ENCODE measurements at places on chromosomes 12 and 14.
A peak's percentile ranks its signal among the peaks of the same experiment; 100 is the strongest.

- no peak for DNase-seq
Observed at GRCh38 chr14:96077983-96078624, 38.9 kb downstream of the C14orf132 start.

GRCh38 chr14:22551605-22551997 is 37.4 kb downstream of the DAD1 start:
- DNase-seq = no peak

DNA sequence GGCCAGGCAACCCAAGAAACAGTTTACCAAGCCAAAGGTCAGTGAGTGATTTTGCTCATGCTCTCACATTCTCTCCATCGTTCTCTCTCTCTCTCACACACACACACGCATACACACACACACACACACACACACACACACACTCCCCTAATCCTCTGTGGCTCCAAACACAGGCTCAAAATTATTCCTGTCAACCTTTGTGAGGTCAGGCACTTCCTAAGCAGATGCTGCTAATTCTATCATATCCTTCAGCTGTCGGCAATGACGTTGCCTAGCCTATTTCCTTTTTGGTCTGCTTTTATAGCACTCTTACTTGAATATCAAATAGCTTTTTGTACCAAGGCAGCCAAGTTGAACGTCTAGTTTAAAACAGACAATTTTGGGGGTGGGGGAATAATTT is 98.9 kb upstream of the EGLN3 start:
- no peak for DNase-seq

GRCh38 chr12:69513297-69513696 is 43.1 kb downstream of the FRS2 start:
- no peak for DNase-seq

DNA sequence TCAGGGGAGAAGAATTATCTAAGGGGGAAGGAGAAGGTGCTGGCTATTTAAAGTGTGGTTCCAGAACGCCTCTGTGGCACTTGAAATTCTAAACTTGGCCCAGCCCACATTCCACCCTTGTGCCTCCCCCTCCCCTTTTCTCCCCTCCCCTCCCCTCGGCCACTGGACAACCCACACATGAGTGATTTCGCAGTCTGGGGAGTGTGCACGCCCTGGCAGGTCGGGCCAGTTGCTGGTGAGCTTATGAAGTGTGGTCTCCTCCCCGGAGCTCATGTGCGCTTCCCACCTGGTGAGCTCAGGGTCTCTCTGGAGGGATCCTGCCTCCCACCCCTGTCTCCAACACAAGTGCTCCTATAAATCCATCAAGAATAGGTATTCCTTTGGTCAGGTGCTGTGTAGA is at the start of gene SLC6A13:
Gene SLC6A13, minus strand, starts transcription at position 20 of the 400 bp plus-strand sequence. CDS start 2,784 bp downstream, outside the sequence.
- no peak for DNase-seq

- peak; percentile 44 for DNase-seq
Observed at GRCh38 chr12:124428136-124428791, 133.4 kb downstream of the RFLNA start.

GRCh38 chr12:94770791-94771190 is 120.4 kb upstream of the TMCC3 start:
- DNase-seq = no peak

DNA sequence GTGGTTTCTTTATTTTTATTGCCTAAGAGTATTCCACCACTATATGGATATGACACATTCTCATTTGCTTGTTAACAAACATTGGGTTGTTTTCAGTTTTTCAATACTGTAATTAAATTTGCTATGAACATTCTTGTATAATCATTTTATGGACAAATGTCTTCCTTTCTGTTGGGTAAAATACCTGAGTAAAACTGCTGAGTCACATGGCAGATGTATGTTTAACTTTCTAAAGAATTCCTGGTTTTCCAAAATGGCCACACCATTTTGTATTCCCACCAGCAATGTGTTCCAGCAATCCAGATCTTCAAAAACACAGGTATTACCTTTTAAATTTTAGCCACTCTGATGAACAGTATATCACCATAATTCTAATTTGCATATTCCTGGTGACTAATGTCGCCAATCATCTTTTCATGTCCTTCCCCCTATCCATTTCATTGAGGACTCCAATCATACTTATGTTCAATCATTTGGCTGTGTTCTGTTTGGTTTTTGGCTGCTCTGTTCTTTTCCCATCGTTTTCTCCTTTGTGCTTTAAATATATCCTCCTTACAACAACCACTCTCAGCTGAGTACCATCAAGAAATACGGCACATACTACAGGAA is 36.0 kb downstream of the CDK17 start:
- DNase-seq = no peak

DNA sequence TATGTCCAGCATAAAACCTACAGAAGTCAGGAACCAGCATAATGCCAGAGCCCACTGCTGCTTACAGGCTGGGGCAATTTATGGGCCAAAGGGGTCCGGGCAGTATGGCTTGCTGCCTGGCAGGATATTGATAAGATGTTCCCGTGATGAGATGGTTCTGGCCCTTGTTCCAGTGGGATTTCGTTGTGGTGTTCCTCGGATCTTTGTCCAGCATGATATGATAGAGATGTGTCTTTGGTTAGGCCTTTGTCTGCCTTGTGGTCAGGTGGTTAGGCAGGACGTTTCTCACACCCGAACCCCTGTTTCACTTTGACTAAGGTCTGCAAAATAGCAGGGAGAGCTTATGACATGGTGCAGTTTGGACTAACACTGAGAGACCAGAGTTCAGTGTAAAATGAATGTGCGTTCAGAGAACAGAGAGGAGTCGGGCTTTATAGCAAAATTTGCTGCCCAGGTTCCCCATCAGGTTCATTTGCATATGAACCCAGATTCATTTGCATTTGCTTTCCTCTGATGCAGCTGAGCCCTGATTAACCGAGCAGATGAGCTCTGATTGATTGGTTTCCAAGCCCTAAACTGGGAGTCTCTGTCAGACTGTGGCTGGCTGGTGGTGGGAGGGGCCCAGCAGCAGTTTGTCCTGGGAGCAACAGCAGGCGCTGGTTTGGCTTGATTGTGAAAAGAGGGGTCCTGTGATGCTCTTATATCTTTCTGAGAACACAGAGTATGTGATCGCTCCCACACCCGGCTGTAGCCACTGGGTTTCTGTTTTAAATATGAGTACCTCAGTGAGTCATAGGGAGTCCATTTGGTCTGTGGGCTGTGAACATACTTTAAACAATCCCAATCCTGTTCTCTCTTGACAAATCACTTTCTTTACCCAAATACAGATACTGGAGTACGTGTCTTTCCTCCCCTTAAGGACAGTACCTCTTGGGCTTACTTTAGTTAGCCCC is 156.3 kb upstream of the PZP start:
- no peak for DNase-seq
